A549 treated with DMSO at 1 μM for 4 hours (cell line): ENCODE measurements at places on chromosomes 3 and 15. TPM values are rescaled to one million over a fixed set of nuclear protein-coding genes. Genes with fewer than 3 reads are reported as not detected.

The CDCP1 gene
- total RNA-seq: 15.3 to 20.0 TPM (median 17.6 TPM) in 5 replicates

The SLC25A36 gene
- total RNA-seq: 17.0 to 24.2 TPM (median 21.0 TPM) in 5 replicates

The SCAANT1 gene
- total RNA-seq: 0.79 TPM in 1 of 5 replicates, not detected in the others

The SPSB4 gene
- 0.10 to 0.27 TPM (median 0.16 TPM) in 5 replicates for total RNA-seq

The ADAMTSL3 gene
- total RNA-seq: 0.31 to 0.76 TPM (median 0.48 TPM) in 5 replicates

The GOLGA8J gene
- total RNA-seq: 0.10 TPM in 1 of 5 replicates, not detected in the others

The GALNT15 gene
- total RNA-seq: 0.06 to 0.14 TPM (median 0.07 TPM) in 3 of 5 replicates, not detected in the others

The SLC38A3 gene
- 0.07 TPM in 1 of 5 replicates, not detected in the others for total RNA-seq

The NRROS gene
- 0.04 TPM in 1 of 5 replicates, not detected in the others for total RNA-seq

The SI gene
- total RNA-seq: not detected in 5 replicates

The DPH6 gene
- total RNA-seq: 11.9 to 15.7 TPM (median 13.4 TPM) in 5 replicates

The CTXN2 gene
- total RNA-seq: 0.02 to 0.04 TPM in 2 of 5 replicates, not detected in the others

The CNTN6 gene
- total RNA-seq: not detected in 5 replicates

The CYP8B1 gene
- total RNA-seq: not detected in 5 replicates

The NANOGP8 gene
- not detected in 5 replicates for total RNA-seq

The CPLX3 gene
- total RNA-seq: 0.06 TPM in 1 of 5 replicates, not detected in the others

The KCNAB1 gene
- total RNA-seq: not detected in 5 replicates

The DHFR2 gene
- 2.8 to 3.9 TPM (median 3.7 TPM) in 5 replicates for total RNA-seq

The SOX2 gene
- total RNA-seq: 0.75 to 1.2 TPM (median 1.0 TPM) in 5 replicates

The IGDCC3 gene
- 0.05 to 0.21 TPM (median 0.12 TPM) in 4 of 5 replicates, not detected in the other for total RNA-seq

The EFHB gene
- total RNA-seq: 0.39 to 1.2 TPM (median 0.71 TPM) in 5 replicates

The MTFMT gene
- total RNA-seq: 23.7 to 29.0 TPM (median 25.8 TPM) in 5 replicates

The ERICH6 gene
- 0.07 to 0.08 TPM in 2 of 5 replicates, not detected in the others for total RNA-seq

The PRSS50 gene
- total RNA-seq: not detected in 5 replicates
